GM23338 (cell line): ENCODE measurements at places on chromosomes 16 and 17. TPM values are rescaled to one million over a fixed set of nuclear protein-coding genes. Genes with fewer than 3 reads are reported as not detected.

DNA sequence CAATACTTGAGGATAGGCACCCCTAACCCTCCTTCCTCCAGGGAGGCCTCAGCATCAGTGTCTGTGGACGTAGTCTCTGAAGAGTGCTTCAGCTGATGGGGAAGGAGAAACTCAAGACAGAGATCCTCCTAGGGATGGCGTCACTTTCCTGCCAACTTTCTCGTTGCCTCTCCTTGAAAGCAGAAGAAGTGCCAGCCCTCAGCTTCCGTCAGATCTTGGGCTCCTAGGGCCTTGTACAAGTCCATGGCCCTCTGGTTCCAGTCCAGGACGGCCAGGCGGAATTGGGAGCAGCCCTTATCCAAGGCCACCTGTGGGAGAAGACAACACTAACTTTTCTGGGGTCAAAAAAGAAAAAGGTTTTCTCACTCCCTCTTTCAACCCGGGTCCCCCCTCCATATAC lies 1.3 kb downstream of the SAT2 start:
- no peak for DNase-seq
- H3K4me1 ChIP-seq = peaks cover 7% of the 10 kb centered on the region
- no peaks in the 10 kb centered on the region for H3K36me3 ChIP-seq
- peak overlapping the region; percentile 97; the same call in 1 of the 2 replicates for H3K4me3 ChIP-seq
- no peak overlapping the region for H3K27ac ChIP-seq

DNA sequence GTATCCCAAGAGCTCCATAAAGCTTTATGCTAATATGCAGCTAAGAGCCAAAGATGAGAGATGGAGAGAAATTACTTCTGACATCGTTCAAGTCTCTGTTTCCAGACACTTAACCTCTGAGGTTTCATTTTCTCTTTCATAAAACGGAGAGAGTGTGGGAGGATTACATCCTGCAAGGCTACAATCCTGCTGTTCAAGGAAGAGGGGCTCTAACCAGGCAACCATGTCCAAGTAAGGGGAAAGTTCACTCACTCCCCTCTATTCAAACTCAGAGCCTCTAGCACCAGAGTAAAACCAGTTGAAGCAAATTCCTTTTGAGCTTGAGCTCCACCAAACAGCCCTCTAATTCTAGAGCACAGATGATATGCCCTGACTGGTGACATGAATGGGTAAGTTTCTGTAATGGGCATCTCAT lies 397.4 kb downstream of the NPIPA8 start:
- no peak overlapping the region for H3K27ac ChIP-seq
- H3K4me3 ChIP-seq = no peak overlapping the region
- H3K27me3 ChIP-seq = no peaks in the 10 kb centered on the region

Gene GRAPL
- total RNA-seq = 0.28 TPM in 1 of 2 replicates, not detected in the other

Gene LRRC59
- 109 and 124 TPM in 2 replicates for total RNA-seq

- DNase-seq = no peak
- peaks cover 46% of the 10 kb centered on the region for H3K4me1 ChIP-seq
- H3K36me3 ChIP-seq = no peaks in the 10 kb centered on the region; the same call in none of the 2 replicates
- no peaks in the 10 kb centered on the region for H3K27me3 ChIP-seq
- H3K27ac ChIP-seq = peak overlapping the region; percentile 71; the same call in 1 of the 2 replicates
Observed at GRCh38 chr17:20216154-20216815, 207.1 kb downstream of the SPECC1 start.

Gene HBA2
- 1.9 TPM in 1 of 2 replicates, not detected in the other for total RNA-seq

Gene C16orf92
- total RNA-seq = not detected in 2 replicates

- H3K27ac ChIP-seq = peak overlapping the region; percentile 80; the same call in 1 of the 2 replicates
- peaks cover 59% of the 10 kb centered on the region for H3K36me3 ChIP-seq
- H3K4me1 ChIP-seq = peaks cover 29% of the 10 kb centered on the region
- DNase-seq = no peak
Observed at GRCh38 chr17:28907709-28908475, 5.0 kb upstream of the DHRS13 start.

DNA sequence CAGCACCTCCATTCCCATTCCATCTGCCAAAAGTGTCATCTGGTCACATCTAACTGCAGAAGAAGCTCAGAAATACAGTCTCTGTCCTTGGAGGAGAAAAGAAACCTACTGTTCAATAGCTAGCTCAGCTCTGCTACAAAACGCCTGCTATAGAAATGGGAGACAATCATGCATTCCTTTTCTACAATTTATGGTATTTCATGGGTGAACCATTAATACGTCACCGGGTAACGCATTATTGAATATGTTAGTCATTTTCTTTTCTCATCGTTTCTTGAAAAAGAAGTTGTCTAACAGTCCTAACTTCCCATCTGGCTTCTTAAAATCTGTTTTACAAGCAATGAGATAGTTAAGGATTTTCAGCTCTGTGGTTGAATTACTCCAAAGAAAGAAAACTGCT lies 496.7 kb upstream of the RBFOX1 start:
- H3K27me3 ChIP-seq = no peaks in the 10 kb centered on the region
- DNase-seq = no peak
- 0 out of 2 replicates have a peak, but pooled peaks cover 3% of the 10 kb centered on the region for H3K36me3 ChIP-seq
- H3K27ac ChIP-seq = no peak overlapping the region

DNA sequence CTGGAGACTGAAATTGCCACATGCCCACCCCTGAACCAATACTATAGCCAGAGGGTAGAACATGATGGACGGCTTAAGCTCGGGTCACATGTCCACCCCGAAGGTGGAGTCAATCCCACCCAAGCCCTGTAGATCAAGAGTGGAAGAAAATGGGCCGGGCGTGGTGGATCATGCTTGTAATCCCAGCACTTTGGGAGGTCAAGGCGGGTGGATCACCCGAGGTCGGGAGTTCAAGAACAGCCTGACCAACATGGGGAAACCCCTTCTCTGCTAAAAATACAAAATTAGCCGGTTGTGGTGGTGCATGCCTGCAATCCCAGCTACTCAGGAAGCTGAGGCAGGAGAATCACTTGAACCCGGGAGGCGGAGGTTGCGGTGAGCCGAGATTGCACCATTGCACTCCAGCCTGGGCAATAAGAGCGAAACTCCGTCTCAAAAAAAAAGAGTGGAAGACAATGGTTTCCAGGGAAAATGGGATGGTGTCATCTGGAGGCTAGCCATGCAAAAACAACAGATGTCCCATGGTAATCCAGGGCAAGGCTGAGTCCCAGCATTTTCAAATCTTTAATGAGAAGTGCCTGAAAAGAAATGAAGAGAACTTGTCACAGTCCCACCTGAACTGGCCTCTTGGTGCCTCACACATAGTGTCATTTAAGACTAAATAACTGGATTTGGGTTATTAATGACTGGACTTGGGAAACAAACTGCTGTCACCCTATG lies 30.1 kb downstream of the CD300LF start:
- peaks cover 10% of the 10 kb centered on the region for H3K4me1 ChIP-seq
- H3K27me3 ChIP-seq = no peaks in the 10 kb centered on the region
- H3K4me3 ChIP-seq = no peak overlapping the region
- H3K27ac ChIP-seq = no peak overlapping the region
- no peaks in the 10 kb centered on the region for H3K36me3 ChIP-seq
- DNase-seq = no peak

Gene RPTOR
- total RNA-seq = 33.0 and 38.0 TPM in 2 replicates

- H3K4me1 ChIP-seq = no peaks in the 10 kb centered on the region
- H3K4me3 ChIP-seq = no peak overlapping the region
- H3K27ac ChIP-seq = no peak overlapping the region
- DNase-seq = no peak
- H3K27me3 ChIP-seq = no peaks in the 10 kb centered on the region
Observed at GRCh38 chr16:27232061-27232900, 29.0 kb downstream of the KDM8 start.

- no peak within 1 kb of the TSS for H3K4me3 ChIP-seq
- H3K27ac ChIP-seq = no peak within 1 kb of the TSS
- no peaks in the 10 kb centered on the region for H3K27me3 ChIP-seq
Observed at GRCh38 chr17:41029633-41030245, at the start of gene KRTAP1-4. TSS of gene KRTAP1-4 (minus strand) at chr17:41030195. CDS start at chr17:41030078, 117 bp downstream.

DNA sequence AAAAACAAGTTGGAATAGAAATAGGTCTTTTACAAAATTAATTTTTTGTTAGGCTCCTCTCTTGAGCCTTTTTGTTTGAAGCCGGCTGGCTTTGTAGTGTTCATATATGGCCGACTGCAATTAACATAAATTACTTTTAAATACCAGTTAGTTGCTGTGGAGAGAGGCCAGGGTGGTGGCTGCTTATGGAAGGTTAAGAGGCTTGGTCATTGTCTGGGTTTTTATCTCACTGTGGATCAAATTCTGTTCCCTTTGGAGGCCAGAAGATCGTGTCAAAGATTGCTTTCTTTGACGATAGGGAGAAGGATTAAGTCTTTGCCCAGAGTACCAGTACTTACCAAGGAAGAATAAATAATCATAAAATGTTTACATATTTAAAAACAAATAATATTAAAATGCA lies 39.9 kb downstream of the MSI2 start:
- H3K27me3 ChIP-seq = no peaks in the 10 kb centered on the region
- no peak for DNase-seq
- no peak overlapping the region for H3K27ac ChIP-seq
- H3K4me3 ChIP-seq = no peak overlapping the region

Gene KCNJ16
- total RNA-seq = not detected in 2 replicates

GRCh38 chr17:17567631-17568030 lies 23.9 kb downstream of the PEMT start:
- no peak overlapping the region for H3K27ac ChIP-seq
- DNase-seq = no peak
- no peaks in the 10 kb centered on the region for H3K36me3 ChIP-seq
- H3K27me3 ChIP-seq = no peaks in the 10 kb centered on the region
- no peaks in the 10 kb centered on the region; the same call in 1 of the 2 replicates for H3K4me1 ChIP-seq

Gene PPL
- total RNA-seq = 26.1 and 31.7 TPM in 2 replicates

Gene SLC16A6
- 0.35 TPM in 1 of 2 replicates, not detected in the other for total RNA-seq

Gene C17orf78
- total RNA-seq = not detected in 2 replicates

DNA sequence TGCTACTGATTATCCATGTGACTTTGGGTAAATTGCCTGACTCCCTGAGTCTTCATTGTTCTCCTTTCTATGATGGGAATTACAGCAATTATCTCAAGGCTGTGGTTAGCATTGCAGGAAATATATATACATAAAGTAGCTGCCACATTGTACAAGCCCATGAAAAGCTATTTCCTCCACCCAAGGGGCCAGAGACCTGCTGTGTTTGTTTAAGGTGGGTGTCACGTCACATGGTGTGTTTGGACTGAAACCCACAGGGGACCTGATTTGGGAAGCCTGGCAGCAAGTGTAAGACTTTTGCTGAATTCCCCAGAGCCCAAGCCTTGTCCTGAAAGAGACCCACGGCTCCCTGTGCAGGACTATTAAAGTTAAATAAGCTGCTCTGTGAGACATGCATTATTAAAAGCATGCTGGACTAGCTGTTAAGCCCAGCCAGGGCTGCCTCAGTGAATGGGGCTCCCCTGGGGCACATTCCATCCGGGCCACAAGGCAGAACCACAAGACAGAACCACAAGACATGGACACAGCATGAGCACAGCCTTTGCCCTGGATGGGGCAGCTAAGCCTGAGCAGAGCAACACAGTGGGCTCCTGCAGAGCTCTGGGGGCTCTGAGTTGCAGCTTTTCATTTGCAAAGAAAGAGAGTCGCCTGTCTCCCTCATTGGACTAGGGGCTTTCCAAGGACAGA lies 148.9 kb downstream of the SPACA3 start:
- no peaks in the 10 kb centered on the region; the same call in 1 of the 2 replicates for H3K4me1 ChIP-seq
- no peaks in the 10 kb centered on the region for H3K36me3 ChIP-seq
- H3K27ac ChIP-seq = no peak overlapping the region
- no peaks in the 10 kb centered on the region for H3K27me3 ChIP-seq
- no peak overlapping the region for H3K4me3 ChIP-seq

- no peaks in the 10 kb centered on the region for H3K36me3 ChIP-seq
- H3K27ac ChIP-seq = no peak overlapping the region
- no peak for DNase-seq
- no peaks in the 10 kb centered on the region for H3K27me3 ChIP-seq
Observed at GRCh38 chr16:23121024-23121423, 28.2 kb downstream of the USP31 start.

Gene KRT36
- total RNA-seq = not detected in 2 replicates

GRCh38 chr16:66434619-66435430 lies 7.7 kb downstream of the BEAN1 start:
- H3K27ac ChIP-seq = no peak overlapping the region
- H3K27me3 ChIP-seq = peaks cover 23% of the 10 kb centered on the region
- H3K36me3 ChIP-seq = no peaks in the 10 kb centered on the region
- peak; percentile 77 for DNase-seq
- H3K4me3 ChIP-seq = no peak overlapping the region

DNA sequence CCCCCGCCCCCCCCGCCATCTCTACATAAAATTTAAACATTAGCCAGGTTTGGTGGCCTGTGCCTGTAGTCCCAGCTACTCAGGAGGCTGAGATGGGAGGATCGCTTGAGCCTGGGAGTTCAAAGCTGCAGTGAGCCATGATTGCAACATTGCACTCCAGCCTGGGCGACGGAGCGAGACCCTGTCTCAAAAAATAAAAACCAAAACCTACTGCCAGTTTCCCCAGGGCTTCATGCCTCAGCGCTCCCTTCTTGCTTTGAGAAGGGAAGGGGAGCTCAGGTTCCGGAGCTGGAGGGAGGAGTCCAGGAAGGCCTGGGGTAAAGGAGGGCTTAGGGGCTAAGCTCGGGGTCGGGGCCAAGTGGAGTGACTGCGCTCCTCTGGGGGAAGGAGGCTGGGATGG lies 20.5 kb downstream of the PLCD3 start:
- H3K4me3 ChIP-seq = no peak overlapping the region
- H3K27me3 ChIP-seq = no peaks in the 10 kb centered on the region
- H3K4me1 ChIP-seq = peaks cover 4% of the 10 kb centered on the region; the same call in 1 of the 2 replicates
- DNase-seq = no peak

DNA sequence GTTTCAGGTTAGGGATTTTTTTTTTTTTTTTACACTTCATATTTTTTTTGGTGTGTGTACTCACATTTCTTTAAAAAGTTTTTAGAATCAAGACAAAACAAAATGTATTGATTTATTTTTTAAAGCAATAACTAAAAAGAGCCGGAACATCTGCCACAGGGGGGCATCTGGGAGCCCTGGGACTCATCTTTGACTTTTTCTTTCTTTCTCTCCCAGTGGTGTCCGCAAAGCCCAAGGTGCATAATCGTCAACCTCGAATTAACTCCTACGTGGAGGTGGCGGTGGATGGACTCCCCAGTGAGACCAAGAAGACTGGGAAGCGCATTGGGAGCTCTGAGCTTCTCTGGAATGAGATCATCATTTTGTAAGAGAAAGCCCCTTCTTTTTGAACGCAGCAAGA lies 36.3 kb downstream of the WWP2 start:
- no peaks in the 10 kb centered on the region for H3K4me1 ChIP-seq
- DNase-seq = peak; percentile 43
- 0 out of 2 replicates have a peak, but pooled peaks cover 3% of the 10 kb centered on the region for H3K36me3 ChIP-seq
- no peak overlapping the region for H3K27ac ChIP-seq
- no peak overlapping the region for H3K4me3 ChIP-seq

Gene VAT1L
- total RNA-seq = 22.0 and 24.4 TPM in 2 replicates
